ENCODE measurements at places on chromosomes 11 and 22.
A peak's percentile ranks its signal among the peaks of the same experiment; 100 is the strongest.

DNA sequence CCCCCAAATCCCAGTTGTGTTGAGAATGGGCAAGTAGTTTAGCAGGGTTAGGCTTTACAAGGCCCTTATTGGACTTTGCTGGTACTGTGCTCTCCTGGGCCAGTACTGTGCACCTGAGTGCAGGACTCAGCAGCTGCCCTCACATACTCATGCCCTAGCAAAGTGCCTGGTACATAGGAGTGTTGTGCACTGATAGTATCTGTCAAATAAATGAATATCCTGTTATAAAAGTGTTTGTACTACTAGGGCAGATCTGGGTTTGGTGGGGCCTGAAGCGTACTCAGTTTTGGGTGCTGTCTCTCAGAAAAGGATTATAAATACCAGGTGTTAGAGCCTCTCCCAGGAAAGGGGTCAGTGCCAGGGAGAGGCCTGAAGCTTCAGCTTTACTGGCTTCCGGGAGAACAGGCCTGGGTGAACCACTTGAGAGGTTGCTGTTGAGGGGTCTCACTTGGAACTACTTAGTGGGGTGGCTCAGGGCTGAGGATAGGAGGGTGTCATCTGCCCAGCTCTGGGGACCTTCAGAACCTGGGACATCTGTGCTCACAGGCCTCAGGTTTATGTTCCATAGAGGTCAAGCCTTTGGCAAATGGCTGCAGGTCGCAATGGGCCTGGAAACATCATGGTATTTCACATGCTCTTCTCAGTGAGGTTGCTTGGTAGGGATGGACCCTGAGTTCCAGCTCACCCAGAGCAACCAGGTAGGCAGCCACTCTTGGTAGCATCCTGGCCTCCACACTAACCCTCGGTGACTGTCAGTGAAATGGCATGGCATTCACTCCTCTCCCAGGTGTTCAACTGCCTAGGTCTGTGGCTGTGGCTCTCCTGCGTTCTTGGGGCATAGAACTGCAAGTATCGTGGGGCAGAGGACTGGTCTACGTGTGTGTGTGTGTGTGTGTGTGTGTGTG lies 106.1 kb downstream of the ZBTB16 start:
- no peak for DNase-seq

DNA sequence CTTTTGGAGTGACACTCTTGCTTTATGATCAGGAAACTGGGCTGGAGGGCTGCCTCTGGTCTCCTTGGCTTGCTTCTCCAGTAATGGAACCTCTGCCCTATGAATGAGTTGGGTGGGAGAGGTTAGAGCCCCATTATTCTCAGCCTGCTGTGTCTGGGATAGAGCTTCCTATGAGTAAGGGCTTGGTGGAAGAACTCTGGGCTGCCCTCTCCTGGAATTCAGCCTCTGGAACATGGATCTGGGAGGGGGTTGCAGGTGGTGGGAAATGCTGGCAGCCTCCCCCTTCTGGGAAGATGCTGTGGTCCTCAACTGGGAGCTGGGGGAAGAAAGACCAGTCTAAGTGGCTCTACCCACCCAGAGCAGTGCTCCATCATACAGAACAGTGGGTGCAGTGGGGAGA lies 81.8 kb upstream of the SYN3 start:
- DNase-seq: peak; percentile 40

DNA sequence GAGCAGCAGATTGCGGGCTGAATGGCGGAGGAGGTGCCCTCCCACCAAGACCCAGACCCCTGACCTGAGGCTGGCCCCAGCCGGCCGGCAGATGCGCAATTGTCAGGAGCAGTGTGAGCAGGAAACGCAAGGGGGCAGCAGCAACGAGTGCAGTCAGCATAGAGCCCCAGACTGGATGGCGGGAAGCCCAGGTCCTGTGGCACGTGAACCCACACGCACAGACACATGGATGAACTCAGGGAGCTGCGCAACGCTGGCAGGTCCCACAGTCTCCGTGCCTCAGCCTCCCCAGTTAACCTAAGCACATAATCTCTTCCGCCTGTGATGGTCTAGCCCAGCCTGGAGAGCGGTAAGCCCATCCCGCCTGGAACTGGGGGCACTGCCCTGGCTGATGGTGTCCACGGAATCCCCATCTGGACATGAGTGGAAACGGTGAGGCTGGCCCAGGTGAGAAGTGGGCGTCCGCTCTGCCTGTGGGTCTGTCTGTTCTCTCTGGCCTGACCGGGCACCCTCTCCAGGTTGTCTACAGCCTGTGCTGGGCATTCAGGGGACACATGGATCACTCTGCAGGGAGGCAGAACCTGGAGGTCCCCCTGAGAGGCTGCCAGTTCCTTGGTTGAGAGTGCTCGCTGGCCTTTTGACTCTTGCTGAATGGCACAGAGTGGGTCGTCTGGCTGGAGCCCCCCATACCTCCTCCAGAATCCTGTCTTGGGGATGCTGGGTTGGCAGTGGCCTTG lies 626 bp upstream of the TBX10 start:
- DNase-seq: peak; percentile 95

DNA sequence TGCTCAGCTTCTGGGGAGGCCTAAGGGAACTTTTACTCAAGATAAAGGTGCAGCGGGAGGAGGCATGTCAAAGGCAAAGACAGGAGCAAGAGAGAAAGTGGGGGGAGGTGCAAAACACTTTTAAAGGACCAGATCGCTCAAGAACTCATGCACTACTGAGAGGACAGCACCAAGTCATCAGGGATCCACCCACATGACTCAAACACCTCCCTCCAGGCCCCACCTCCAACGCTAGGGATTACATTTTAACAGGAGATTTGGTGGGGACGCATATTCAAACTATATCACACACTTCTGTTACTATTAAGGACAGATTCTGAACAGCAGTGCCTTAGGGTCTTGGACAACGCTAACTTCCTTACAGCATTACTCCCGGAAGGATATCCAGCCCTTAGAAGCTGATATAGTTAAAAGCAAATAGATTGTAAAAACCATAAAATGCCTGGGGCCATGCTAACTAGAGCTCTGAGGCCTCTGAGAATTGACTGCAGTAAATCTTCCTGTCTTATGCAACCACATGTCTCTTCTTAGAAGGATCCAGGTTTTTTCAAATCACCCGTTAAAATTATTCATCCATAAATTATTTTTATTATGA lies 16.7 kb upstream of the ZC3H12C start:
- DNase-seq: no peak

DNA sequence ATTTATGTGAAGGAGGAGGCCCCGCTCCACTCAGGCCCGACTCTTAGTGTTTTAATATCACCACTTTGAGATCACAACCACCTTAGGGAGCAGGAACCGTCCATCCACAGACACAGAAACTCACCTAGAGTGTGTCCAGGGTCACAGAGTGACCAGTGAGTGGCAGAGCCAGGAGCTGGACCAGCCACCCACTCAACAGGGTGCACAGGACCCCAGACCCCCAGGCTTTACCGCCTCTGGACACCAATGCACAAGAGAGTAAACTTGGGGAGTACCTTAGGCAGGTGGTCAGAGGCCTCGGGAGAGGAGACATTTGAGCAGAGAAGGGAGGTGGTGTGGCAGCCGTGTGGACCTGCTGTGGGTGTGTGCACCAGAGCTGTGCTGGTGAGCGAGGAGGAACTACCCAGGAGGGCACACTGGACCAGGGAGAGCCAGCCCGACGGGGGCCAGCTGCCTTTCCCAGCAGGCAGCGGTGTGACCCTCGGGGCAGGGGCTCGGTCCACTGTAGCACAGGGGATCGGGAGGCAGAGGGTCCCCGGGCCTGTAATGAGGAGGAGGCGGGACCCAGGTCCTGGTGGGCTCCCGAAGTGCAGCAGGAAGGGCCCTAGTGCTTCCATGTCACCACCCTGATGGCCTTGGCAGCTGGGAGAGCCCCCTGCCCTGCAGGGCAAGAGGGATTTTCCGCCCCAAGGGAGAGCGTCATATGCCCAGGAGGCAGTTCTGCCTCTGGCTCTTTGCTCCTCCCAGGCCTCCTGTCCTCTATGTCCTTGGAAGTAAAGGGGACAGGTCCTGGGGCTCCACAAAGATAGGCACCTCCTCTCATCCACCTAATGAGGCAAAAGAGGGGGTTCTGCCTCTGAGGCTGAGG lies 7.5 kb upstream of the NLRP6 start:
- peak; percentile 52 for DNase-seq

- DNase-seq: no peak
Observed at GRCh38 chr22:25166266-25167040, 33.2 kb upstream of the CRYBB3 start.

DNA sequence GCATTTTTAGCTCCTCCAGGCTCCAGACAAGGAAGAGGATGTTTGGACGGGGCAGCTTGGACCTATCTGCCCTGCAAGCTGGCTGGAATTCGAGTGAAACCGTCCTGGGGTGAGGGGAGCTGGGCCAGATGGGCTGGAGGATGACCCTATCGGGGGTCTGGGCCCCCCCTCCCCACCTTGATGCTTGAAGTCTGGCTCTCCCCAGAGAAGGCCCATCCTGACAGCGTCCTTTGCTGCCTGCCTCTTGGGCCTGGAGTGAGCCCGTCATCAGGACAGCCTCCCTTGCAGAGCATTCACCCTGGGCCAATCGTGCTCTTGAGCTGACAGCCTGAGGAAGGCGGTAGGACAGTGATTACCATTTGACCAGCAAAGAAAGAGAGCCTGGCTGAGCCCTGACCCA lies 5.3 kb upstream of the PDGFB start:
- peak; percentile 65 for DNase-seq

GRCh38 chr11:77087723-77088225 lies 14.9 kb upstream of the OMP start:
- no peak for DNase-seq

GRCh38 chr22:30863081-30863833 lies 105.3 kb downstream of the MORC2 start:
- peak; percentile 84 for DNase-seq

GRCh38 chr11:69274531-69275016 lies 19.4 kb upstream of the MYEOV start:
- no peak for DNase-seq

DNA sequence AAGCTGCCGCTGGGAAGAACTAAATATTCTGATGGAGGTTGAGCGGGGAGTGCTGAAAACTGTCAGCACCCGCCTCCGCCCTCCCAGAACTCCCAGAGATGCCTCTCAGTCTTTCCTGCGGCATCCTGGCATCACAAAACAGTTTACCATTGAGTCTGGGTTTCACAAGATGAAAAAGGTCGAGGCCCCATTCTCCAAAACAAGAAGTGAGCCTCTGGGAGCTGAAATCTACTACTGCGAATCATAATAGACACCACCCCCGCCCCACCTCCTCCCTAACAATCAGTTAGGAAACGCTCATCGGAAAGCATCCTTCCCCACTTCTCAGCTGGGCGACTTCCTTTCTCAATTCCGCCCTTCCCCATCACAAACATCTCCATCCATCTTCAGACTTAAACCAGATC lies 1.0 kb downstream of the SUN2 start:
- DNase-seq: peak; percentile 76
